ENCODE measurements at places on chromosomes 4 and X. TPM values are rescaled to one million over a fixed set of nuclear protein-coding genes. Genes with fewer than 3 reads are reported as not detected.

- no peak for DNase-seq
- H3K4me1 ChIP-seq: peaks cover 9% of the 10 kb centered on the region
- no peaks in the 10 kb centered on the region for H3K27me3 ChIP-seq
- no peak overlapping the region for H3K4me3 ChIP-seq
- H3K27ac ChIP-seq: no peak overlapping the region
- H3K36me3 ChIP-seq: no peaks in the 10 kb centered on the region
These were observed 182.1 kb upstream of the MAP3K15 start for GRCh38 chrX:19697416-19697815.

LIMCH1 gene
- polyA plus RNA-seq: 1.7 TPM

DNA sequence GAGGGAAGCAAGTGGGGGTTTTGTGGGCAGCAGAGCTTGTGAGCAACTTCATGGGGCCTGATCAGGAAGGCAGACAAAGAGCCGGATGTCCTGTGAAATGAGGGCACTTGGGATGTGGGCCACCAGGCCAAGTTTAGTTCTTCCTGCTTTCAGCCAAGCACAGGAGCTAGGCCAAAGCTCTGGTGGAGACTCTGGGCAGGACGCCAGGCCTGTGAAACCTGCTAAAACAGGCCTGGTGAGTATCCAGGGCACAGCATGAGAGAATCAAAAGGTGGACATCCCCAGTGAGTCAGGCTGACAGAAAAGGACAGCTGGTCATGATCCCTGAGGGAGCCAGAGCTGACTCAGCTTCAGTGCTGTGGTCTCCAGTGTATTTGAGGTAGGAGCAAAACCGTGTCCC lies 95.7 kb downstream of the NPNT start:
- H3K4me3 ChIP-seq: no peak overlapping the region
- no peaks in the 10 kb centered on the region for H3K36me3 ChIP-seq
- no peaks in the 10 kb centered on the region for H3K27me3 ChIP-seq

DNA sequence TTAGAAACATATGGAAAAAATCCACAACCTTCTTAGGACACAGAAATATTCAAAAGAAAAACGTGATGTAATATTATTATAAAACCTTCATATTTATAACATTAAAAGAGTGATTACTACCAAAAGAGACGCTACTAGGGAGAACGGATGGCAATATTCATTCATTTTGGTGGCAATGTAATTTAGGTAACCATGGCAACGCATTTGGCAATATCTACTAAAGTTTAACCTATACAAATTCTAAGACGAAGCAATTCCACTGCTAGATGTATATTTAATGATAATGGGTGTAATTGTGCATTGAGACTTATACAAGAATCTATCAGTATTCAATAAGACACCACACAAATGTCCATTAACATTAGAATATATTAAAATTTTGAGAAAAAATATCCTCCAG lies 709.4 kb downstream of the ARAP2 start:
- no peaks in the 10 kb centered on the region for H3K36me3 ChIP-seq
- no peak overlapping the region for H3K27ac ChIP-seq
- no peaks in the 10 kb centered on the region for H3K27me3 ChIP-seq
- no peak for DNase-seq
- no peak overlapping the region for H3K4me3 ChIP-seq
- no peaks in the 10 kb centered on the region for H3K4me1 ChIP-seq

GAGE12E gene
- polyA plus RNA-seq: not detected
